Fibroblast of lung (primary cell): ENCODE measurements at places on chromosomes 4 and X. TPM values are rescaled to one million over a fixed set of nuclear protein-coding genes. Genes with fewer than 3 reads are reported as not detected.
A peak's percentile ranks its signal among the peaks of the same experiment; 100 is the strongest.

GRCh38 chrX:31168551-31168950, 96.7 kb upstream of the FTHL17 start:
- H3K4me3 ChIP-seq = no peak overlapping the region
- no peaks in the 10 kb centered on the region for H3K27me3 ChIP-seq
- no peaks in the 10 kb centered on the region for H3K4me1 ChIP-seq

GRCh38 chrX:46841346-46841745, 4.5 kb downstream of the RP2 start:
- DNase-seq = peak; percentile 39
- no peaks in the 10 kb centered on the region for H3K4me1 ChIP-seq
- H3K36me3 ChIP-seq = no peaks in the 10 kb centered on the region
- peak overlapping the region; percentile 9 for H3K27ac ChIP-seq

DNA sequence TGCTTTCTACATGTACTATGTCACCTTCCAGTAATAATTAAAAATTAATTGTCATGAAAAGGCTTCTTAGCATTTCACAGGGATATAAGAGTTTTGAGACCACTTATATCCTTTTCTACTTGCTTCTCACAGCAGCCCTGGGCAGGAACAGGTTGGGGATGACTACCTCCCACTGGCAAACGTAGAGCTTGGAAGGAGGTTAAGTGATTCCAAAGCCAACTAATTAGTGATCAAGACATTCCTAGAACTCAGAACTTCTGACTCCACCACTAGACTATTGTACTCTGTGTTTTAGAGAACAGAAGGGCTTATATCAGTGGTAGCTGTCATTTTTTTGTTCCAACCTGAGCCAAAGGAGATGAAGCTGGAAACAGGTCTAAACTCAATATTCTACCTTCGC, 364.5 kb upstream of the BOD1L1 start:
- DNase-seq = no peak
- H3K4me3 ChIP-seq = no peak overlapping the region
- no peak overlapping the region for H3K27ac ChIP-seq

RFC1 gene
- 44.4 and 52.4 TPM in 2 replicates for total RNA-seq

CACNA1F gene
- total RNA-seq = 0.17 and 0.26 TPM in 2 replicates

CSAG2 gene
- not detected in 2 replicates for total RNA-seq

TMPRSS11D gene
- not detected in 2 replicates for total RNA-seq

SPARCL1 gene
- 2.3 and 4.1 TPM in 2 replicates for total RNA-seq

SPANXN3 gene
- total RNA-seq = not detected in 2 replicates

MGAT4D gene
- total RNA-seq = not detected in 2 replicates

NXF2 gene
- not detected in 2 replicates for total RNA-seq

DNA sequence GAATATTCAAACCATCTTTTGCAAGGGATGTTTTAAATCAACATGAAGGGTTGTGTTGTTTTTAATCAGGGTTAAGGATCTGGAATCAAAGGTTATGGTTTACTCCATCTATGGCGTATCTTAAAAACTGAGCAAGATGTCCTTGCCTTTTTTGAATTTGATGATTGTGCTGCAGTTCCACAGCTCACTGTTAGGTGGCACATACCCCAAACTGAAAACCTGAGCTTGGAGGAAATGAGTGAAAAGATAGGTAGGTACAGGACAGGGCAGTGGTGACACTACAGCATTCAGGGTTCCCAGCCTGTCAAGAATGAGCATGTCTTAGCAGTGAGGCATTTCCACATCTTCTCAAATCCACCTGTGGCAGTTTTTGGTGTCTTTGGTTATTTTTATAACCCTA, 13.1 kb upstream of the EOLA1 start:
- no peaks in the 10 kb centered on the region for H3K36me3 ChIP-seq
- no peaks in the 10 kb centered on the region for H3K27me3 ChIP-seq
- DNase-seq = no peak
- no peak overlapping the region for H3K4me3 ChIP-seq
- H3K4me1 ChIP-seq = no peaks in the 10 kb centered on the region

DNA sequence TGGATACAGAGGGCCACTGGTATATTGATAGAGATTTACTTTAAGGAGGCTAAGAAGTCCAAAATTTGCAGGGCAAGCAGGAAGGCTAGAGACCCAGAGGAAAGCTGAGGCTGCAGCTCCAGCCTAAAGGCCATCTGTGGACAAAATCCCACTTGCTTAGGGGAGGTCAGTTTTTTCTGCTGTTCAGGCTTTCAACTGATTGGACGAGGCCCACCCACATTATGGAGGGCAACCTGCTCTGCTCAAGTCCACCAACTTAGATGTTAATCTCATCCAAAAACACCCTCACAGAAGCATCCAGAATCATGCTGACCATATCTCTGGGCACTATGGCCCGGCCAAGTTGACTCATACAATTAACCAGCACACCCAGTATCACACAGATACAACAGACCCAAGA, 176.3 kb downstream of the EVC2 start:
- DNase-seq = no peak
- H3K27ac ChIP-seq = no peak overlapping the region
- no peaks in the 10 kb centered on the region for H3K4me1 ChIP-seq
- H3K27me3 ChIP-seq = no peaks in the 10 kb centered on the region

SCRG1 gene
- total RNA-seq = 0.17 and 1.0 TPM in 2 replicates

DNA sequence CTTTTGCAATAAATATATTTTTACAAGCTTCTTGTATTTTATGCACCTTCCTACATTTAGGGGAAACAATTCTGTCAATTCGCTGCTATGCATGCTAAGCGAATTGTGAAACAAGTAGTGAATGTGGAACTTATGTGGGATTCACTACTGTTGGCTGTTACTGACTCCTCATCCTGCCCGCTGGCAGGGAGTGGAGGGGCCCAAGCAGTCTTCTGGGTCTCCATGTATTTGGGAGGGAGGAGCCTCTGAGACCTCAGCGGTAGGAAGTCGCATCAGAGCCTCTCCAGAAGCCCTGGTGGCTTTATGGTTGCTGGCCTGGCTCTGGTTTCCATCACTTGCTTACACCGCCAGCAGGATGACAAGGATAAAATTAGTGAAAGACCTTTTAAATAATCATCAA, 3.7 kb upstream of the SETD7 start:
- no peak overlapping the region for H3K4me3 ChIP-seq
- peaks cover 22% of the 10 kb centered on the region for H3K27me3 ChIP-seq
- H3K27ac ChIP-seq = no peak overlapping the region
- DNase-seq = no peak
- H3K36me3 ChIP-seq = no peaks in the 10 kb centered on the region

DNA sequence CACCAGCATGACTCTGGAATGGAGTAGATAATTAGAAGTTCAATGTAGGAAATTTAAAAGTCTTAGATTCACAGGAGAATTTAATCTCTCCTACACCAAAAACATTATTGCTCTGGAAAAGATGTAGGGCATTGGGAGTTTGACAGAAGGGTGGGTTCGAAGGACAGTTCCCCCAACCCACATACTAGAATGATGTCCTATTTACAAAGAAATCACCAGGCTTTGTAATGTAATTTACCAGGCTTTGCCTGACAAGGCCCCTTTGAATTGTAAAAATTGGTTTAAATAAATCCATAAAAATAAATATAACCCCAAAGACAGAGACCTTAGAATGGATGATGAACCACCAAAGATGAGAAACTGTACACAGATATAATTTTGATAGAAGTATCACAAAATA, 399.2 kb upstream of the GRID2 start:
- H3K27ac ChIP-seq = no peak overlapping the region
- no peak for DNase-seq
- H3K4me3 ChIP-seq = no peak overlapping the region
- no peaks in the 10 kb centered on the region for H3K4me1 ChIP-seq
- H3K36me3 ChIP-seq = no peaks in the 10 kb centered on the region

DNA sequence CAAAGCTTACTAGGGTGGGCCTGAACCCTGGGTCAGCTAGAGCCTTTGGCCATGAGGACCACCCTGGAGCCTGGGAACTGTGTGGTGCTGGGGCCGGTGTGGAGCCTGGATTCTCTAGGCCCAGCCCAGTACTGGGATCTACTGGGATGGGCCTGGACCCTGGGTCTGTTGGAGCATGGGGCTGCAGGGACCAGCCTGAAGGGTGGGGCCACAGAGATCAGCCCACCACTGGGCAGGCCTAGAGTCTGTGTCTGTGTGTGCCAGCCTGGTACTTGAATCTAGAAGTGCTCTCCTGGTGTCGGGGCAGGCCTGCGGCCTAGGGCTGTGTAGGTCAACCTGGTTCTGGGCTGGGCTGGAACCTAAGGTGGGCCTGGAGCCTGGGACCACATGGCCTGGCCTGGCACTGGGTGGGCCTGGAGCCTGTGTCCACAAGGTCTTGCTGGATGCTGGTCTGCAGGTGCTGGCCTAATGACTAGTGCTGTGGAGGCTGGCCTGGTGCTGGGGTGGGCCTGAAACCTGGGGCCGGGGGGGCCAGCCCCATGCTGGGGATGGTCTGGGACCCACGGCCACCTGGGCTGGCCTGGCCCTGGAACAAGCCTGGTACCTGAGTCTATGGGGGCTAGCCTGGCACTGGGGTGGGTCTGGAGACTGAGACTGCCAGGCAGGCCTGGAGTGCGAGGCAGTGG, 21.1 kb downstream of the KANTR start:
- H3K4me3 ChIP-seq = no peak overlapping the region
- no peaks in the 10 kb centered on the region for H3K36me3 ChIP-seq
- DNase-seq = no peak
- H3K4me1 ChIP-seq = peaks cover 2% of the 10 kb centered on the region
- H3K27ac ChIP-seq = peak overlapping the region; percentile 75

DNA sequence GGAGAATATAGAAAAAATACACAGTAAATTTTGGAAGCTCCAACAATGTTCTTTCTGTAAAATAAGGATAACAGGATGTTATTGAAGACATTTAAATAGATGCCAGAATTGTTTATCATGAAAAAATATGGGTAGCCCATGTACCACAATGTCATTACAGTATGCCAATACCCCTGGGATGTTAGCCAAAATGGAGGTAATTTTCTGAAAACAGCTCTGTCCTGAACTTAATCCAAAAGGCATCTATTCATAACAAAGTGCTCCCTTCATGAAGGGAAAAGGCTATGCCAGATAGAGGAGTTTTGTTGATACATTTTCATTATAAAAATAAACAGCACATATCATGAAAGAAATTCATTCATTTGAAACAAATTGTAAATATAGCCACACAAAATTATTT, 1902.6 kb upstream of the AGA start:
- peak; percentile 9 for DNase-seq
- no peaks in the 10 kb centered on the region for H3K4me1 ChIP-seq
- H3K27me3 ChIP-seq = no peaks in the 10 kb centered on the region
- H3K36me3 ChIP-seq = no peaks in the 10 kb centered on the region
- no peak overlapping the region for H3K27ac ChIP-seq

DNA sequence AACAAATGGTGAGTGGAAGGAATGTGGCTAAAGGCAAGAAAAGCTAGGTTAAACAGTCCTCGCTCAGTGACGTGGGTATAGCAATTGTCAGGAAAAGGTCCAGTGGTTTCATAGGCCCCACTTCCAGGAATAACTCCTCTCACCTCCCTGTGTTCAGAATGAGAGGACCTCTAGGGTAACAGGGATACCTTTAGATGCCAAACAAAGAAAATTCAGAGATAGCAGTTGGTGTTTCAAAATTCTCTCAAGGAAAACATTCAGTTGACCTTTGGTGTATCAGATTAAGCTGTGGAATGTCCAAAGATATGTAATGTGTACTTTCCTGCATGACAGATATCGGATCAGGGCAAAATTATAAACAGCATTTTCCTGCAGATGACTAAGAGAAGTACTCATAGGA, 155.9 kb downstream of the ARHGAP6 start:
- H3K36me3 ChIP-seq = no peaks in the 10 kb centered on the region
- no peaks in the 10 kb centered on the region for H3K27me3 ChIP-seq
- H3K4me1 ChIP-seq = no peaks in the 10 kb centered on the region
- no peak overlapping the region for H3K4me3 ChIP-seq
- H3K27ac ChIP-seq = no peak overlapping the region

- no peak overlapping the region for H3K27ac ChIP-seq
- peak; percentile 94 for DNase-seq
- no peaks in the 10 kb centered on the region for H3K4me1 ChIP-seq
Measured at GRCh38 chr4:154124539-154125255, 335.8 kb upstream of the SFRP2 start.

HMGB2 gene
- total RNA-seq = 57.0 and 183 TPM in 2 replicates

GRCh38 chrX:88170553-88170952, 576.5 kb upstream of the CPXCR1 start:
- no peaks in the 10 kb centered on the region for H3K27me3 ChIP-seq
- no peaks in the 10 kb centered on the region for H3K36me3 ChIP-seq
- DNase-seq = no peak

GRCh38 chrX:13863324-13863723, 46.4 kb upstream of the GPM6B start:
- no peak overlapping the region for H3K27ac ChIP-seq
- DNase-seq = no peak
- H3K4me1 ChIP-seq = no peaks in the 10 kb centered on the region
- no peaks in the 10 kb centered on the region for H3K27me3 ChIP-seq

DNA sequence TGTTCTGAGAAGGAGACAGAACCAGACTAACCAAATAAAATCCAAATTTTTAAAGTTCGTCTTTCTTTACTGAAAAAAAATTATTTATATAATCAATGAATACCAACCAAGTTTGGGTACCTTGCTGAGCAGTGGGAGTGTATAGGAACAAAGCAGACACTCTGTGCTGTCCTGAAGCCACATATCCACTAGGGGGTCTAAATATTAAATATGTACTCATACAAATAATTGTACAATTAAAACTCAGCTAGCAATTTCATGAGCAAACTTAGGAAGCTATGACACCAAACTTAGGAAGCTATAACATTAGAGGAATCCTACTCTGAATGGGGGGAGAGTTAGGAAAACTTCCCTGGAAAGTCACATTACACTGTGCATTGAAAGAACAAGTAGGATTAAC, 582.0 kb upstream of the EPHA5 start:
- no peak overlapping the region for H3K4me3 ChIP-seq
- no peaks in the 10 kb centered on the region for H3K4me1 ChIP-seq
- DNase-seq = no peak
- no peaks in the 10 kb centered on the region for H3K27me3 ChIP-seq

DNA sequence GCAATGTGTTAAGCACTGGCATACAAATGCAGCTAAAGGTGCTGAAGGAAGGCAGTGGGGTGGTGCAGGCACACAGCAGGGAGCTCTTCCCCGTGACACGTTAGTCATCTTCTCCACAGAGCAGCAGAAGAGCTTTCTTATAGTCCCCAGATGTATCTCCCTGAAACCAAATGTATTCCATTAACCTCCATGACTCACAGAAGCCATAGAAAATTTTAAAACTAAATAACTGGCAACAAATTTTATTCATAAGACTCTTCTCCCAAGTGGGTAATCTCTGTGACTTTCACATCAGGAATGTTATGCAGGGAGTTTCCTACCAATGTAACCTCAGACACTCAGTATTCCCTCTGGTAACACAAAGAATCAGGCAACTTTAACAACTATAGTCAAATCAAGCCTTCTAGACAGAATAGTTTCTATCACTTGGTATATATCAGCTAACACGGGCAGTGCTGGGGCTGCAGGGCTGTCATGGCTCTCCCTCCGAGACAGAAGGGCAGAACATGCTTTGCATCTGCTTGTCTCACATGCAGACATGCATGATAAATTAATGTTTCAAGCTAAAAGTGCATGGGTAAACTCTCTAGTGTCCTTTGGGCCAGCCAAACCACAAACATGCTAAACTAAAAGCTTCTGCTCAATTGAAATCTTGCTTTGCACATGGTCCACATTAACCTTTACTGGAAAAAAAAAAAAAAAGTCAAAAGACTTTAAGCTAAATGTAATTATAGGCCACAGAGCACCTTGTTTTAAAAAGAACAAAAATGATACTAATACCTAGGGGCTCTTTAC, 28.2 kb downstream of the ANXA5 start:
- H3K4me1 ChIP-seq = peaks cover 26% of the 10 kb centered on the region
- no peaks in the 10 kb centered on the region for H3K27me3 ChIP-seq
- H3K36me3 ChIP-seq = peaks cover 11% of the 10 kb centered on the region

GRCh38 chr4:108181704-108182103, 13.0 kb upstream of the LEF1 start:
- no peak overlapping the region for H3K4me3 ChIP-seq
- H3K4me1 ChIP-seq = no peaks in the 10 kb centered on the region
- no peaks in the 10 kb centered on the region for H3K36me3 ChIP-seq
- no peaks in the 10 kb centered on the region for H3K27me3 ChIP-seq

TEC gene
- 1.5 and 5.3 TPM in 2 replicates for total RNA-seq
